ENCODE measurements at places on chromosomes 1 and 21. TPM values are rescaled to one million over a fixed set of nuclear protein-coding genes. Genes with fewer than 3 reads are reported as not detected.

Gene CD1B
- polyA plus RNA-seq: not detected

Gene CSTB
- polyA plus RNA-seq: 36.5 TPM

Gene RPE65
- polyA plus RNA-seq: 1.2 TPM

Gene CELA2A
- polyA plus RNA-seq: 0.18 TPM

Gene AQP10
- 11.1 TPM for polyA plus RNA-seq

Gene DYRK1A
- 48.3 TPM for polyA plus RNA-seq

Gene NUP210L
- polyA plus RNA-seq: 0.03 TPM

GRCh38 chr1:59580257-59580656 lies 234.5 kb upstream of the HOOK1 start:
- no peak for DNase-seq

GRCh38 chr21:14814282-14814681 lies 250.5 kb downstream of the NRIP1 start:
- DNase-seq: no peak

GRCh38 chr21:34926803-34927467 lies 122.2 kb downstream of the RUNX1 start:
- DNase-seq: peak; percentile 81

- DNase-seq: no peak
Observed at GRCh38 chr1:227343206-227343605, 24.9 kb upstream of the CDC42BPA start.

DNA sequence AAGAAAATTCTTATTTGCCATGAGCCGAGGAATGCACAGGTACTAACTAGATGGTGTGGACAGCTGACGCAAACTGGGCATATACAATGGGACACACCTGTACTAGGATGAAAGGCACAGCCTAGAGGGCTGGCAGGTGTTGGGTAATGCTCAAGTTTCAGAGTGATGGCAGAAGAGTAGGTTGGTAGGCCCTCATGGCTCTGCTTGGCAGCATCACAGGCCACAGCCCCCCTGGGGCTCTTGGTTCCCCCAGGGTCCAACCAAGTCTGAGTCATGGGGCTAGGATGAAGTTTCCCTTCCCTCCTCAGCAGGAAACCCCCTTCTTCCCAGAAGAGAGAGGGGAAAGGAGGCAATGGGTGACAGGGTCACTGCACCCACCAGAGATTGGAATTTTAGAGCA lies 35.2 kb downstream of the SPEN start:
- no peak for DNase-seq

- no peak for DNase-seq
Observed at GRCh38 chr21:45378258-45378966, 26.6 kb upstream of the COL18A1 start.

- DNase-seq: no peak
Observed at GRCh38 chr21:33406493-33406892, 3.3 kb downstream of the IFNGR2 start.

DNA sequence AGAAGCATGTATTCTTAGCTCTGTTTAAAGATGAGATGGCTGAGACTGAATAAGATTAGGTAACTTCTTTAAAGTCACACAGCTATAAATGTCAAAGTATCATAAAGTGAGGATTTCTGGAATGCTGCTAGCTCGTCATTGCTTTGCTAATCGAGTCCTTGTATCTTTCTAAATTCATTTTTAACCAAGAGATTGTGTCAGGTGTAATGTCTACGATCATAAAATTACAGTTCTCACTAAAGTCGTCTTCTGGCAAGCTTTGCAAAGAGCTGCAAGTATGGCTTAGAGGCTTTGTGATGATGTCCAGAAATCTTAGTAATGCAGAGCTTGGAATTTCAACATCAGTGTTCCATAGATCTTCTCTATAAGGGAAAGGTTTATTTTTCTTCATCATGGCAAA lies 569.8 kb downstream of the LMO4 start:
- no peak for DNase-seq

- no peak for DNase-seq
Observed at GRCh38 chr1:182149411-182149965, 88.0 kb upstream of the ZNF648 start.

GRCh38 chr1:219125342-219125741 lies 48.3 kb upstream of the LYPLAL1 start:
- DNase-seq: no peak

- no peak for DNase-seq
Observed at GRCh38 chr1:99640672-99641071, 5.2 kb upstream of the PALMD start.

DNA sequence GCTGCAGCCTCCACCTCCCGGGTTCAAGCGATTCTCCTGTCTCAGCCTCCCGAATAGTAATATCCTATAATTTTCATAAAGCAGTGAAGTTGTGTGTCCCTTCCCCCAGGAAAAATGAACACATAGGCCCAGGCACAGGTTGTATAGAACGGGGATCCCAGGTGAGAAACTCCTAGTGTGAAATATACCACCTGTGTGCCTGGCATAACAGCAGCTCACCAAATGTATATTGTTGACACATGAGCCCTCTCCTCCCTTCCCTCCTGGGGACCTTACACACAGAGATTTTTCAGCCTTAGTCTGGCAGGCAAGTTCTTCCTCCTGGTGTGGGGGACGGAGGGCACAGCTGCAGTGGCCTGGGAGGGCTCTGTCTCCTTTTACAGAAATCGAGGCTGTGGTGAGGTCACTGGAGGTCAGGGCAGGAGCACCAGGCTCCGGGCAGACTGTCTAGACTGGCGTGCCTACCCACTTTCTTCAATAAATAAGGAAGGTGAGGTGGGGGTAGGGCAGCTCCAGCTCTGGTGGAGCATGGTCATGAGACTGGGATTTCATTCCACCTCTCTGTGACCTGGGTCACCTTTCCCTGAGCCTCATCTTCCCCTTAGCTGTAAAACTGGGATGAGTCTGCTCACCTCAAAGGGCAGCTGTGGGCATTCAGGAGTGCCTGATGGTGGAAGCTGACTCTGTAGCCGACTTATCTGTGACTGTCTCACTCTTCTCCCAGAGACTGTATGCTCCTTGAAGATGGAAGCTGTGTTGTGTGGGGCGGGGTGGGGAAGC lies 14.3 kb downstream of the RCC1 start:
- no peak for DNase-seq

GRCh38 chr1:166597516-166597915 lies 241.8 kb upstream of the POGK start:
- DNase-seq: no peak

- DNase-seq: no peak
Observed at GRCh38 chr1:112620377-112620695, 704 bp downstream of the CAPZA1 start.

GRCh38 chr1:202010180-202011015 lies at the start of gene ELF3:
TSS of gene ELF3 (plus strand) at chr1:202010587. CDS start at chr1:202011137, 550 bp downstream.
- peak; percentile 98 for DNase-seq

DNA sequence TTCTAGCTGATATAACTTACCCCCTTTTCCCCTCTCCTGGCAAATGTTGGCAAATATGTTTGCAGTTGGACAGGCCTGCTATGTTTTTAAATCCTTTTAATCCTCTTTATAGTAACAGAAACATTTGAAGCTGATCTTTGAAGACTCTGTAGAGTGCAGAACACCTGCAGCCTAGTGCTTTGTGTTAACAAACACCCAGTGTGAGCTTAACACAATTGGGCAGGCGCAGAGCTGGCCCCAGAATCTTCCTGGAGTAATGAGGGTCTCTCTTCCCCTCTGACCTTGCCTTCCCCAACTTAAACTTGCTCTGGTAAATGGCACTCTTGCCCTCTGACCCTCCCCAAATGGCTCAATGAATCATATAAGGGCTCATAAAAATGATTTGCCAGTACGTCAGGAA lies 247.9 kb upstream of the LYPLAL1 start:
- no peak for DNase-seq

- DNase-seq: no peak
Observed at GRCh38 chr1:171084091-171084490, 6.6 kb upstream of the FMO3 start.

DNA sequence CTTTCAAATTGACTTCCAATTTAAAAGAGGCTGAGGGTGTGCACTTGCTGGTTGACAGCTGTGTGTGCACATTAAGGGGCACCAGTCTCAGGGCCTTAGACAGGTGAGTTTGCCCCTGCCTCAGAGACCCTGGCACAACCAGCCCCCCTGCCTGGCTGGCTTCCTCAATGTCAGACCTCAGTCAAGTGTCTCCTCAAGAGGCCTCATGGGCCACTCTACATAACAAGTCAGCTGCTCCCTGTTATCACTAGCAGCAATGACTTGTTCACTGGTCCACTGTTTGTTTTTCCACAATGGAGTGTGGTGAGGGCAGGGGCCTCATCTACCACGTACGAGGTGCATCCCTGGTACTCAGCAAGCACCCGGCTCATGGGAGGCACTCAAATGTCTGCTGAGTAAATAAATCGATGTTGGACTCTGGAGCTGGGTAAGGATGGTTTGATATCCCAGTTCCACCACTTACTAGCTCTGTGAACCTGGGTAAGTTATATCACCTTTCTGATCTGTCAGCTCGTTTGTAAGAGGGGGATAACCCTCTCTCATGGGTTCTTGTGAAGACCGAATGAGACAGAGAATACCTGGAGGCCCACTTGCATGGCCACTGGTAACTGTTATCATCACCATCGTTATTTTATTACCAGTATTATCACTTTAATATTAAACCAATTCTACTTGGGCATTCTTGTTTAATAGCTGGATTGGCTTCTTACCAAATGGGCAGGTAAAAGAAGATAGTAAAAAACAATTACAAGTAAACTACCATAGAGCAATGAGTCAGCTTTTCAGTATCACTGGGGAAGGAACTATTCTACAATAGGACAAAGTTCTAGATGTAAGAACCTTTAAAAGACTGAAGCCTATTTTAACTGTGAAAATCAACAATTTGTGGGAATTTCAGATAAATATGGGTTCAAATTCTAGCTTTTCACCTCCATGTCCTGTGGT lies 64.6 kb downstream of the SLC66A1 start:
- DNase-seq: peak; percentile 62

GRCh38 chr21:45073301-45074047 lies 906 bp upstream of the ADARB1 start:
- peak; percentile 18 for DNase-seq

GRCh38 chr1:41695118-41695745 lies 210.7 kb upstream of the EDN2 start:
- no peak for DNase-seq

DNA sequence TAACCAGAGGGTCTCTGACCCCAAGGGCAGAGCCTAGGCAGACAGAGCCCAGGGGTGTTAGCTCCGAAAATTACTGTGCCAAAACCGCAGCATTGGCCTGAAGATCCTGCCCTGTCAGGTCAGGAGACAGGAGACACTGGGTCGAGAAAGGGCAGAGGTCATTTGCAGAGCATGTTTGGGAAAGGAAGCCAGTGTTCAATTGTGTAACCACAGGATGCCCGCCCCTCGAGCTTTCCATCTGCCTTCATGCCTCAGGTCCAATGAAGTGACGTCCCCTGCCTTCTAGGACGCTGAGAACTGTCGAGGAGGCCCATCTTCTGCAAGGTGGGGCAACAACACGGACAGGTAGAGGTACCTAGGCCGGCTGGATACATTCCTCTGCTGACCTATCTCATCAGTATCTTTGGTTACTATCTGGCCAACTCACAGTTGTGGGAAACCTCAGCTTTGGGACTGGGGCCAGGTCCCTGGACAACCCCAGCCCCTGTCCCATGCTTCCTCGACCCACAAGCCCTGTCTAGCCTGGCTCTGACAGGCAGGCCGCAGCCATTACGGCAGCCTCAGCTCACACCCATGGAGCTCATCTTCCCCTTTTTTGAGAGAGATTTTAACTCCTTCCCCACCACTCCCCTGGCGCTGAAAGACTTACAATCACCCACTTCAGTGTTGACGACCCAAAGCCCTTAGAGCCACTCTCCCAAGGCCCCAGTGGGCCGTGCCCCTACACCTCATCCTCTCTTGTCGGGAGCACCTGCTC lies 1.3 kb downstream of the ARL8A start:
- DNase-seq: no peak

DNA sequence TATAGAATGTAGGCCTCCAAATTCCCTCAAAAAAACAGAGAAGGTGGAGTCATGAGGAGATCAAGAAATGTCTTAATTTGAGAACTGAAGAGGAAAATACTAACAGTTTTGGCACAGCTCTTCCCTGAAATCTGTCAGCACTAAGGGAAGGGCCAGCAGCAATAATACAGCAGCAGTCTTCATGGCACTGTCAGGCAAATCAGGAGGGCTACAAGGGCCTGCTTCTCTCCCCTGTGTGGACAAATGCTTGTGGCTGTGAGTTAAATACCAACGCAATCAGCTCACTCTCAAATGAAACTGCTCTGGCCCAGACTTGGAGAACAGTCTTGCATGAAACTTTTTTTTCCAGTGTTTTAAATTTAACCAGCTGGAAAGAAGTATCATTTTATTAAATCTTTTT lies 20.5 kb upstream of the CNN3 start:
- no peak for DNase-seq

All from large intestine (tissue), 12 donors.